ENCODE measurements at places on chromosomes 12 and 14. TPM values are rescaled to one million over a fixed set of nuclear protein-coding genes. Genes with fewer than 3 reads are reported as not detected.

DNA sequence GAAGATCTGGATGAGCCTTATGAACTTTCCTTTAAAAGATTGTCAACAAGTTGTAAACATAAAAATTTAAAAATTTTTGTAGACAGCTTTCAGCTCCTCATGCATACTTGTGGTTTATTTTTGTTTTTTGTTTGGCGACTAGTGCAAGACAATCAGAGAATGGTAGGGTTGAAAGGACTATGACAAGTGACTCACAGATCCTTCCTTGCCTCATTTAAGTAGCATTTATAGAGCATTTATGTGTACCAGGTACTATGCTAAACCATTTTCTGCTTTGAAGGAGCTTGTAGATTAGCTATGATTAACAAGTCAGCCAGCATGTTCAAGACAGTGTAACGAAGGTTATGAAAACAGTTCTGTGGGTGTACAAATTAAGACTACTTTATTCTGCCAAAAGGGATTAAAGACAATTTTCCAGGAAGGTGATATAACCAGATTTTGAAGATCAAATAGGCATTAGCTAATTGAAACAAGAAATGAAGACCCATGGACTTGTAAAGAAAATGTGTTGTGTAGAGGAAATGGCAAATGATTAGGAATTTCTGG, 122.0 kb downstream of the PCNX1 start:
- no peak for DNase-seq

GRCh38 chr12:27572486-27573255, 48.7 kb downstream of the PPFIBP1 start:
- DNase-seq = no peak

ADAMTS20 gene
- 0.09 TPM for total RNA-seq

DNA sequence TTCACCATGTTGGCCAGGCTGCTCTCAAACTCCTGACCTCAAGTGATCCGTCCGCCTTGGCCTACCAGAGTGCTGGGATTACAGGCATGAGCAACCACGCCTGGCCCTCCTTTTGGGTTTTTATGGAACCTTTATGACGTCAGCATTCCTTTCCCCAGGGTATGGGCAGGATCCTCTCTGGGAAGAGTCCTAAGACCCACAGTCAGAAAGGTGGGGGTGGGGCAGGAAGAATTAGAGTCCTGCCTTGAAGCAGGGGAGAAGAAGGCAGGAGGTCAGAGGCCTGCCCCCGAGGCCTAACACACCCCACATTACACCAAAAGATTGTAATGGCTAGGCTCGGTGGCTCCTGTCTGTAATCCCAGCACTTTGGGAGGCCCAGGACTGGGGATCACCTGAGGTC, 30.8 kb upstream of the CDK17 start:
- no peak for DNase-seq

DNA sequence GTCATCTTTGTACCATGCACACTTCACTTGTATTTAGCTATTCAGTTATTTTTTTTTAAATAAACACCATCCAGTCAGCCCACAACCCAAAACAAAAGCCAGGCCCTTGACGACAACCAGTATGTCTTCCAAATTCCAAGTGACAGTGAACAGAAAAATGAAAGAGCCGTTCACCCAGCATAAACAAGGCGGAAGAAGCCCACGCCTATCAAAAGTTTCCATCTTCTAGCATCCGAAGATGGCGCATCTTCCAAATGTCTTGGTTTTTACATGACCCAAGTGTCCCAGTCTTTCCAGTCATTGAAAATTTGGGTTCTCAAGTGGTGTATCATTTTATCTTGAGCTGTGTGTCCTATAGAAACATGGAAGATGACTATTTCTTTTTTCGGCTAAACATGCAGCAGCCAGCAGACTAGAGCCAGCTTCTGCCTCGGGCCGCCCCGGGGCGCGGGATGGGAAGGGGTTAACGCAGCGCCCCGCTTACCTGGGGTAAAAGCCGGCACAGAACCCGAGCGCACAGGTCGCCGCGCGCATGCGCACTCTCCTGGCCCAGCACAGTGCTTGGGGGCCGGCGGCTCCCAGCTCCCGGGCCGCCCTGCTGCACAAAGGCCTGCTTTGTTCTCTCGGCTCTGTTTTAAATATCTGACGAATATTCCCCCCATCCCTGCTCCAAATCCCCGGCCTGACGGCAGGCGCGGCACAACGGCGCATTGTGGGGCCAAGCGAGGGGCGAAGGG, 164.8 kb downstream of the ZFP36L1 start:
- no peak for DNase-seq

DNA sequence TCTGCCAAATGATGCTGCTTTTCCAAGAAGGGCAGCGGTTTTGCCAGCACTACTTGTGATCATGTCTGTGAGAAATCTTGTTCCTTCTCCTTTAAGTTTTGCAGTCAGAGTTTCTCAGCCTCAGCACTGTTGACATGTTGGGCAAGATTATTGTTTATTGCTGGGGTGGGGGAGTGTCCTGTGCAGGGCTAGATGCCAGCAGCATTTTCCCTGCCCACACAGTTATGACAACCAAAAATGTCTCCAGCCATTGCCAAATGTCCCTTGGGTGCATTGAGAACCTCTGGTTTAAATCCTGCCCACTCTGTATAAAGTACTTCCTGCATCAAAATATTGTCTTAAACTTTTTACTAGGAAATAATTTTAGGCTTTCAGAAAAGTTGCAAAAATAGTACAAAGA, 20.0 kb downstream of the TMEM132C start:
- DNase-seq = no peak

GRCh38 chr12:93892423-93893268, 215.5 kb downstream of the CRADD start:
- DNase-seq = no peak

GRCh38 chr14:55571125-55571889, 8.7 kb upstream of the KTN1 start:
- no peak for DNase-seq

GRCh38 chr12:10082117-10082874, 16.5 kb downstream of the CLEC1A start:
- no peak for DNase-seq

GRCh38 chr14:92366237-92366636, 43.3 kb downstream of the SLC24A4 start:
- no peak for DNase-seq

KRT6B gene
- total RNA-seq = not detected

TARBP2 gene
- 55.4 TPM for total RNA-seq

MNAT1 gene
- total RNA-seq = 37.8 TPM

- DNase-seq = no peak
Measured at GRCh38 chr12:10165421-10165820, 6.5 kb downstream of the OLR1 start.

DPPA3 gene
- not detected for total RNA-seq

KRT6C gene
- not detected for total RNA-seq

- DNase-seq = no peak
Measured at GRCh38 chr14:104697317-104697703, 7.9 kb downstream of the INF2 start.

ADAM21 gene
- total RNA-seq = not detected

GRCh38 chr14:69610874-69611171, 573 bp upstream of the SUSD6 start:
- DNase-seq = no peak

- DNase-seq = no peak
Measured at GRCh38 chr14:78857974-78858373, 687.8 kb downstream of the NRXN3 start.

DNA sequence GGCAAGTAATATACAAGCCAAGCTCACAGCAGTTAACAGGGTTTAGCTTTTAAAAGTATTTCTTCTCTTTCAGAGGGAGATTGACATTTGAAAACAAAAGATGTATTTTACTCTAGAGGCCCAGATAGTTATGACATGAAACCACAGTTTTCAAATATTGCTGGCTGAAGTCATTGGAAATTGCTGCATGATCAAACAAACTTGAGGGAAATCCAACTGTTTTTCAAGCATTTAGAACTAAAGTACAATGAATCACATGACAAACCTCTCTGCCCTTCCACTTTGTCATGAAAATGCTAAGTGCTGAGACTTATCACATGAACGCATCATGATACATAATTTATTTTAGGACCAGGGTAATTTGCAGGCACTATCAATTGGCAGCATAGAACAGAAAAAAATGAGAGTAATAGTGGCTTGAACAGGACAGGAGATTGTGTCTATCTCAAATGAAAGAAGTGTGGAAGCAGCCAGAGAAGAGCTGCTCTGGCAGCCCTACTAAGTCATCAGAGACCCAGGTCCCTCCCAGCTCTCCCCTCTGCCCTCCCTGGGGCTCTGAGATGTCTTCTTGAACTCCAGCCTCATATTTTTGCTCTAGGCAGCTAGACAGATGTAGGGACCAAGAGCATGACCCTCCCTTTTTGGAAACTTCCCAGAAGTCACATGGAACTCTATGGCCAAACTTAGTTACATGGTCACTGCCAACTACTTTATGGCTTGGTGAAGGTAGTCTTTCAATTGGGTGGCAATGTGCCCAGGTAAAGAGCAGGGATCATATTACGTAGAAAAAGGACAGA, 90.1 kb upstream of the PELI2 start:
- DNase-seq = no peak

CCDC184 gene
- total RNA-seq = 0.09 TPM

- no peak for DNase-seq
Measured at GRCh38 chr12:4024701-4025100, 151.5 kb upstream of the PARP11 start.

IRAK3 gene
- not detected for total RNA-seq

SOX5 gene
- total RNA-seq = 11.9 TPM

ACTR6 gene
- 74.5 TPM for total RNA-seq

GRCh38 chr12:41479426-41479825, 291.3 kb downstream of the PDZRN4 start:
- DNase-seq = no peak

GRCh38 chr12:105574056-105574715, 243.7 kb downstream of the C12orf75 start:
- DNase-seq = no peak

KRT4 gene
- total RNA-seq = not detected

- DNase-seq = no peak
Measured at GRCh38 chr14:68759017-68759560, 33.8 kb downstream of the ZFP36L1 start.

MYO1H gene
- total RNA-seq = not detected

ASIC1 gene
- 1.2 TPM for total RNA-seq

- no peak for DNase-seq
Measured at GRCh38 chr12:109182041-109182839, 65.9 kb downstream of the ACACB start.

DNA sequence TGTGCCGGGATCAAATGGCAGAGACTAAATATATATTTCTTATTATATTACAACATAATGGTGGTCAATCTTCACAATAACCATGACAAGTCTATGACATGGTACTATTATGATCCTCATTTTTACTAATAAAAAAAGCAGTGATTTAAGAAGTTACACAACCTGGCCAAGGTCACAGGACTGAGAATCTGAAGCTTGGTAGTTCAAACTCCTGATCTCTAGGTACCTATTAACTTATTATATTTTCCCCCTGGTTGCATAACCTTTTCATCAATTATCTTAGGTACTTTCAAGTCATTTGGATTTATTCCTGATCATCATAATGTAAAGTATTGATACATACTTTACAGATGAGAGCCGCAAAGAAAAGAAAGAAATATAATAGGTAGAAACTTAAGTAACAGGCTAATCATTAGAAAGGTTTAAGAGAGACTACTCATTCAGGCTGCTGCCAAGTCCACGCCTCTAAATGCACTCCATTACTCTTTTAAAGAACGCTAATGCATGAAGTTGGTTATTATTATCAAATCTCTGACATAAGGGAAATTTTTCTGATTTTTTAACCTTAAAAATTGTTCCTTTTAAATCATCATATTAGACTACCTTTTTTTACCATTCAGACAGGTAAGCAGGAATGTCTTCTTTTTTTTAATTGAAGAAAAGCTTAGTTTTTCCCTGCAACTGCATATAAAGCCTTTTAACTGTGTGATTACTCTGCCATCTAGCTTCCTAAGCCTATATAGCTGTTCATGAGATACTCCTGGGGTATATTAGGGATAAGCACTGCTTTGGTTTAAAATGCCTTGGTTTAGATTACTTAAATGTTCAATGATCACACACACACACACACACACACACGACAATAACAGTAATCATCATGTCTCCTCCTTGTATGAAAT, 35.6 kb downstream of the RPS29 start:
- DNase-seq = no peak

TSPAN8 gene
- 0.67 TPM for total RNA-seq

DNA sequence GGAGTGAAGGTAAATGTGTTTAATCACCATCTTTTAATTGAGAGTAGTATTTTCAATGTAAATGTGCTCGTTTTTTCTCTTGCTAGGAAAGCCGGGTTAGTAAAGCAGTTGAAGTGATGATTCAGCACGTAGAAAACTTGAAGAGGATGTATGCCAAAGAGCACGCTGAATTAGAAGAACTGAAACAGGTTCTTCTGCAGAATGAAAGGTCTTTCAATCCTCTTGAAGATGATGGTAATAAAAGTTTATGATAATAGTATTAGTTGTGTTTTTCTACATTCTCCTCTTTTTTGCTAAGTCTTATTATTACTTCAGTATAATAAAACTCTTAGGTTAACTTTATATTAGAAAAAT, 93.9 kb downstream of the DNAI7 start:
- no peak for DNase-seq

PSMA6 gene
- 258 TPM for total RNA-seq

- DNase-seq = no peak
Measured at GRCh38 chr12:7155471-7156034, 25.4 kb downstream of the CLSTN3 start.

PPFIA2 gene
- total RNA-seq = not detected

ART4 gene
- total RNA-seq = not detected

DNA sequence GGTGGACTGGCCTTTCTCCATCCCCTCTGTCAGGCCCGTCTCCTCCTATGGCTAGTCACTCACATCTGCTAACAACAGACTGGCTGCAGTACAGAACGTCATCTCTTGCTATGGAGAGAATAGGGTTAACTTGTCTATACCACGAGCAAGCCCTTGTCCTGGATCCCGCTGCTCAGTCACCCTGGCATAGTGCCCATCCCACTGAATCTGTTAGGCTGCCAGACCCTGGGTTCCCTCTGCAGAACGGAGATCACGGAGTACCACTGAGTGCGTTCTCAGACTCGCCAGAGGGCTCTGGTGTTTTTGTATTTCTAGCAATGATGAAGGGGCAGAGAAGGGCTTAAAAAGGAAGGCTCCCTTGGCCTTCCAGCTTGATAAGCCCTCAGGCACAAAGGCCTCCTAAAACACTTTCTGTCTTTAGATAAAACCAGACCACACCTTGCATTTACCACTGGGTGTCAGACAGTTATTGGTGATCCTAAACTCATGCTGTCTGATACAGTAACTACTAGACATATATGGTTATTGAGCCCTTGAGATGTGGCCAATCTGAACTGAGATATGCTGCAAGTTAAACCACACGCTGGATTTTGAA, 6.3 kb upstream of the NRIP2 start:
- no peak for DNase-seq

GRCh38 chr14:103882503-103883262, 35.3 kb upstream of the PPP1R13B start:
- no peak for DNase-seq

DNA sequence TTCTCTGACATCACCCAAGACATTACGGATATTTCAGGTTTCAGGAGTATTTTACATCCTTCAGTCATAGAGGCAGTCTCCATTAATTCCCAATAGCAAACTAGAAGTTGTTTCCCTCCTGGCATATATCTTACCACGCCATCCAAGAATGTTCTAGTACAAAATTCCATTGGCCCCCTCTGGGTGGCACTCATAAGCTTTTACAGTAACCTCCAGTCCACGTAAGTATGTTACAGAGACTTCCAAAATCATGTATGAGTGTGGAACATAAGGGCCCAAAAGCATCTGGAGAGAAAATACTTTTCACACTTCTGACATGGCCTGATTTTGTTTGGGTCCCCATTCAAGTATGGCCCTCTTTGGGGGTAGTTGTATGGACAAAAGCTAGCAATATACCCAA, 58.1 kb upstream of the DHRS4 start:
- peak; percentile 10 for DNase-seq

Measured in K562 (cell line).